ENCODE measurements at places on chromosomes 5 and 9.

DNA sequence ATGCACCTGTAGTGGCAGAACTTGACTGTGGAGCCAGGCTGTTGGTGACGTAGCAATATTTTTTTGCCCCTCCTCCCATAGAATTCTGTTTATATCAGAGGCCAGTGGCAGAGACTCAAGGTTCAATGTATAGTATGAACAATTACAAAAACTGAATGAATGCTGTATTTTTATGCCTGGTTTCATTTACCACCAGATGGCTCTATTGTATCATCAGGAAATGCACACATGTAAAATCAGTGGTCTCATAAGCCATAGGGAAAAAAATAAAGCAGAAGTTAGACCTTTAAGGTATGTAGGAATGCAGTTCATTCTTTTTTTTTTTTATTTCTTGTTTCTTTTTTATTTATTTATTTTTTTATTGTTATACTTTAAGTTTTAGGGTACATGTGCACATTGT lies 43.6 kb downstream of the CCDC192 start:
- DNase-seq, result no peak

GRCh38 chr9:8924562-8924961 lies 1125.0 kb upstream of the DMAC1 start:
- DNase-seq, result no peak

DNA sequence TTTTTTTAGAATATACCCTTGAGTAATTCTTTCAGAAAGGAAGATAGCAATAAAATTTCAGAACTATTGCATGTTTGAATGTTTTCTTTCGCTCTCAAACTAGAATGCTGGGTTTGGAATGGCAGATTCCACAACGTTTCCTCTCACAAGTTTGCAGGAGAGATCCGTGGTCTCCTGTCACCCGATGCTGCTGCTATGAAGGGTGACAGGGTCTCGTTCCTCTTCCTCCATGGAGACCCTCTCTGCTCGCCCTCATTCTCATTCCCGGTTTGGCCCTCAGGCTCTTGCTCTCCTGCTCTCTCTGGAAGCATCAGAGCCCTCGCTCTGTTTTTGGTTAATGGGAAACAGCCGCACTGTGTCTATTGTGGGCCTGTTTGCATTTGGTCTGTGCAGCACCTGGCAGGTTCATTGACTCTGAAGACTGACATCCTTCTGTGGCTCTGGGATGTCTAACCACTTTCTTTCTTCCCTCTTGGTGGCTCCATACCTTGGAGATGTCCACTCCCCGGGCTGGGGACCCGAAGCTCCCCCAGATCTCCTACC lies 12.6 kb upstream of the FAM163B start:
- DNase-seq, result no peak

DNA sequence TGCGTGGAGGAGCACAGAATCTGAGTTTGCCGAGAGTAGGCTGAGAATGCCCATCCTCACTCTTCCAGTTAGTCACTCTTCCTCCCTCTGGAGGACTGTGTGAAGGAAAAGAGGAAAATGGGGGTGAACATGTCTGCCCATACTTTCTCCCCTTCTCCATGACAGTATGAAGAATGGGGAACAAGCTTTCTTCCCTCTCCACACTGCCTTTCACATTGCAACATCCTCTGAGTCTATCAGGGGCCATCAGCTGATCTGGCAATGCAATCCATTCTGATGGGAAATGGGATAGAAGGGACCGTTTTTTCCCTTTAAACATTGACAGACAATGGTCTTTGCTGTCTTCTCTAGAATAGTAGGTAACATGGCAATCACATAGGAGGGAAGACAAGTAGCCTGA lies 56.8 kb downstream of the UGCG start:
- DNase-seq, result no peak

DNA sequence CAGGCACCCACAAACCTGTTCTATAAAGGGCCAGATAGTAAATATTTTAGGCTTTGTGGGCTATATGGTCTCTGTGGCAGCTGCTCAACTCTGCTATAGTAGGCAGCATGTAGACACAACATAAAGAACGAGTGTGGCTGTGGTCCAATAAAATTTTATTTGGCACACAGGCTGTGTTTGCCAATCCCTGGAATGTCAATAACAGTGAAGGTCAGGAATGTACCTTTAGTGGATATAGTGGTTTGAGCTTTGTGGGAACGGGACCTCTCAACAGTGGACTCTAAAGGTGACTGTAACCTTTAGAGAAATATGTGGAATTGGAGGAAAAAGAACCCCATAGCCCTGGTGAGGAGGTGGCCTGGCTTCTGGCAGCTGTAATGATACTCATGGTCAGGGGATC lies 145.2 kb downstream of the MAST4 start:
- no peak for DNase-seq

DNA sequence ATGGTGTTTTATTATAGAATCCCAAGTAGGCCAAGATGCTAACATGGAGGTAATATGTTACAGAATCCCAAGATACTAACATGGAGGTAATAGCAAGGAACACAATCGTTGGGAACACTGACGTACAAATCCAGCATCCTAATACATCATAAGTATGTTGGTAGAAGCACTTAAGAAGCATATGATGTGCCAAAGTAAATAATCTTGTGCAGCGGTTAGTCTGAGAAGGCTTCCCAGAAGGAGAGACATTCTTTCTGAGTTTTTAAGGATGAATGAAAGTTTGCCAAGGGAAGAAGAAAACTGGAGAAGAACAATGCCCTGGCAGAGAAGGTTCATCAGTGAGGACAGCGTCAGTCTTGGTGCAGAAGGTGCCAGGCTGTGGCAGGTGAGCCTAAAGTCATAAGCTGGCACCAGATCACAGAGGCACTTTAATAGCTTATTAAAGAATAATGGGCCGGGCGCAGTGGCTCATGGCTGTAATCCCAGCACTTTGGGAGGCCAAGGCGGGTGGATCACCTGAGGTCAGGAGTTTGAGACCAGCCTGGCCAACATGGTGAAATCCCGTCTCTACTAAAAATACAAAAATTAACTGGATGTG lies 294.5 kb upstream of the PIK3R1 start:
- peak; percentile 12 for DNase-seq

DNA sequence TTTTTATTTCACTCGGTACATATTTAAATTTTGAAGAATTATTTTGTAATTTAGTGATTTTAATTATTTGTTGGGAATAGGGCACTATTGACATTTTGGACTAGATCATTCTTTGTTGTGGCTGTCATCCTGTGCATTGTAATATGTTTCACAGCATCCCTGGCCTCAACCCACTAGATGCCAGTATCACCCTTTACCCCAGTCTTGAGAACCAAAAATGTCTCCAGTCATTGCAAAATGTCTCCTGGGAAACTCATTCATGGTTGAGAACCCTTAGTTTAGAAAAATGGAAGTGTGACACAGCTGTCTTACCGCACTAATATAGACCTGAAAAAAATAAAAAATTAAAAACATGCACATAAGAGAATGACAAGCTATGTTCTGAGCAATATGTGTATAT lies 88.4 kb upstream of the CCDC152 start:
- no peak for DNase-seq

DNA sequence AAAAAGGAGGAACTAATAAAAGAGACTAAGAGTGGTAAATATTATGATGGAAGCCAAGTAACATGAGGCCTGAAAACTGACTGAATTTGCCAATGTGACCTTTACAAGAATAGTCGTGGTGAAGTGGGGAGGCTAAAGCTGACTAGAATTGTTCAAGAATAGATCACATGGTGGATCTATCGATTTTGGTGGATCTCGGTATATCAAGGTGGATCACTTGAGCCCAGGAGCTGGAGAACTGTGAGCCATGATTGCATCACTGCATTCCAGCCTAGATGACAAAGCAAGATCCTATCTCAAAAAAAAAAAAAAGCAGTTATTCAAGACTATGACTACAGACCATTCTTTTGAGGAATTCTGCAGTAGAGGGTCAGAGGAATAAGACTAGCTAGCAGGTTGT lies 15.1 kb downstream of the ERMP1 start:
- no peak for DNase-seq

- DNase-seq, result no peak
Measured at GRCh38 chr9:110208031-110208430, at the start of gene C9orf152. C9orf152 (minus strand) TSS chr9:110208159; CDS start chr9:110207579, 580 bp downstream.

GRCh38 chr9:61669352-61669751 lies 479.5 kb downstream of the SPATA31A7 start:
- no peak for DNase-seq

- DNase-seq, result no peak
Measured at GRCh38 chr5:37490931-37491330, 111.8 kb downstream of the WDR70 start.

DNA sequence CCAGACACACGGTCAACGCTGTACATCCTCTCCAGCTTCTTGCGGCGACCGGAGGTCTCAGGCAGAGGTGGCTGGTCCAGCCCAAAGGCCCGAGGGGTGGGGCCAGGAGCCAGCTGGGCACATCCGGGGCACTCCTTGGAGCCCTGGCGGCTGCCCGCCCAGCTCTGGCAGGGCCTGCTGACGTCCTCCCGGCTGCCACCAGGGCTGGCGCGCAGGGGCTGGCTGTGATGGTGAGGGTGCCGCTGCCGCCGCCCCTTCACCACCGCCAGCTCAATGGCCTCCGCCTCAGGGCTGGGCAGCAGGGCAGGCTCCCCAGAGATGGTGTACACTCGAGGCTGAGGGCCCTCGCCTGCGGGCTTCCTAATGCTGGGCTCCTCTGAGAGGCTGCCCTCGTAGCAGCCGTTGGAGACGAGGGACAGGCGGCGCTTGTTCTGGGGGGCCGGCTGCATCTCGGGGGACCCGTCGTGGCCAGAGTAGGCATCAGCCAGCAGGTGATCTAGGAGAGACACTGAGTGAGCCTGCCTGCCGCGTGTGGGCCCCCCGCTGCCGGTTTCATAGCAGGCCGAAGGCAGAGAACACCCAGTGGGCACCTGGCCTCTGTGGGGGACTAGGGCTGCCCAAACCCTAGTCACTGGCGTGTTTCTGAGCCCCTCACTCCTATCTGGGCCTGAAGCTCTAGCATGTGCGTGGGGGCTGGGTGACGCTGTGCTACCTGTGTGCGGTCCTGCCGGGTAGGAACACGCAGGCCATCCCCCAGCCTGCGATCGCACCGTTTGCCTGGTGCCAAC lies 1.5 kb downstream of the NSMF start:
- no peak for DNase-seq

- DNase-seq, result no peak
Measured at GRCh38 chr9:126330536-126330935, 3.9 kb downstream of the MVB12B start.

GRCh38 chr9:131951905-131952304 lies 127.8 kb downstream of the MED27 start:
- no peak for DNase-seq

DNA sequence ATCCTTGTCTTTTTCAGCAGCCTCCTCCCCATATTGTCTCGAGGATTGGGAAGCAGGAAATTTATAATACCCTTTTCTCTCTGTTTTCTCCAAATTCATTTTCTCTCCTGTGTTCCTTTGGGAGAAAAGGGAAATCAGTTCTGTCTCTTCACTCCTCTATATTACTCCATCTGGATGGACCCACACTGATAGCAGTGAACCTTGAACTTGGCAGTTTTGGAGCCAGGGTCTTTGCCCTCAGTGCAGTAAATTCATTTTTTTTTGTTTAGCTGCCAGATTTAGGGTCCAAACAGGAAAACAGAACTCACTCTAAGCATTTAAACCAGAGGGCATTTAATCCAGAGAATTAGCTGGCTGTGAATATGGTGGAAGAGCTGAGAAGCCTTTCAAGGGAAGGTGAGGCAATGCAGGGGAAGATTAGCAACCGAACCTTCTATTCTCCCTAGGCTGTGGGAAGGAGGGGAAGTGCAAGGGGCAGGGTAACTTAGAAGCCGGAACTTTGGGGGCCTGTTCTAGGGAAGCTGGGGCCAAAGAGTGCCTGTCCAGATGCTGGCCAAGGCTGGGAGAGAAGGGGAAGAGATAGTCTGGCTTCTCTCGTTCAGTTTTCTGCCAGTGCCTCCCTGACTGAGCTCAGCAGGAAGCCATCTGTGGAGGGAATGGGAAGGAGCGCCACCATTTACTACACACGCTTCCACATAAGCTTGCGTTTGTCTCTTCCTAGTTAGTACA lies 16.3 kb upstream of the NPR2 start:
- DNase-seq, result no peak

DNA sequence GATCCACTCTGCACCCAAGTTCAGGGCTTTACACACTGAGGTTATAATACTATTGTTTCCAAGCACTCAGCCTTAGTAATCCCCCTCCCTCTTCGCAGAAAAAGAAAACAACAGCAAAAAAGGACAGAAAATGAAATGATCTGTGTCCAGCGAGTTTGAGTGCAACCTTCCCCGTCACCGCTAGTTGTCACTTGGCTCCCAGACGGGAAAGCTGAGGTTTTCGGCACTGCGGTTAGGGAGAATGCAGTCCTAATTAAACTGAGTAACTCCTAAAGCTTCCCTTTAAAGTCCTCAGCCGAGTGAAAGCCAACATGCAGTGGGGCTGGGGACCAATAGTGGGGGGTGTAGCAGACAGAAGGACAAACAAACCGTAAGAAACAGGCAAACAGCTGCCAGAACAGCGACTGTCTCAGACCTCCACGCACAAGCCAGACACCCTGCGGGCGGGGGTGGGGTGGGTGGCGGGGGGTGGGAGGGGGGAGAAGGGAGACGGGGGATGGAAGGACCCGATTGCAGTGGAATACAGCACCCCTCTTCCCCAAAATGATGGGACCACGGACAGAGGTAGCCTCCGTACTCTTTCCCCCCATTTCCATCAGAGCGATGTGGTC lies 680 bp downstream of the GLRA1 start:
- DNase-seq, result no peak

DNA sequence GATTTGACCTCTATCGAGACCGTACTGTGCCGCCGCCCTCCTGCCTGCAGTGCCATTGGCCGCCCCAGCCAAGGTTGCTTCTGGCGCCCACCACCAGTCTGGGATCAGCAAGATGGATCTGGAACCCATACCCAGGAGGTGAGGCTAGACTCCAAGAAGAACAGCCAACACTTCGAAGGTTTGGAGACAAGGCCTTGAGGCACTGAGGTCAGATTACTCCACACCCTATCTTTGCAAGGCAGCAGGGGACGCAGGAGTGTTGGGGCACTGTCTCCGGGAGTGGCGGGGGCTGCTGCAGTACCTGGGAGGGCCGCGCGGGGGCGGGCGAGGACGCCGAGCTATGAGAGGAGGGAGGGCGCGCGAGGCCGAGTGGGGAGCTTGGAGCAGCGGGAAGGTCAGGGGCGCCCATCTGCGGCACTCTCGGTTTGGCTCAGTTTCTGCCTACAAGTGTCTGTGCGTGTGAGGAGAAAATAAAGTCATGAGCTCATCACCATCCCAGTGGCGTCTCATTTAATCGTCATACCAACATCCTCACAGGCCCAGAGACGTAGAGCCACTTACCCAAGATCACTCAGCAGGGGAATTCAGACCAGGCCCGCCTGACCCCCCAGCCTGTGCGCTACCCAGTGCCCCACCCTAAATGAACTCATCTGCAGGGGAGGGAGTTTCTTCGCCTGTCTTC lies 20.5 kb upstream of the PSD2 start:
- no peak for DNase-seq

GRCh38 chr9:95880021-95880690 lies 4.7 kb downstream of the ERCC6L2 start:
- no peak for DNase-seq

DNA sequence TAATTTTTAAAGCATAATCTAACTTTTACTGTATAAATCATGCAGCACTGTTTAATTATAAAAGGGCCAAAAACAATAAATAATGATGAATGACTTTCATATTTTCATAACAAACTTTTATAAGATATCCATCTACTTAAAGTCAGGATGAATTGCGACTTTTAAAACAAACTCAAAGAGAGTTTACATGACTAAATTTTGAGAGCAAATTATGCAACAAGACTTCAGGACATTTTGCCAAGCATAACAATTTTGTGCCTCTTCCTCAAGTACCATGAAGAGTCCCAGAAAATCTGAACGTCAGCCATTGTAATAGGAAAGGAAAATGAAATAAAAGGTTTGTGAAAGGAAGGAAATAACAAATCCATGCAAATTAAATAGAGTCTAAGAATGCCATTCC lies 24.4 kb downstream of the ERAP1 start:
- no peak for DNase-seq

GRCh38 chr5:11620172-11620571 lies 284.1 kb downstream of the CTNND2 start:
- DNase-seq, result no peak

All from retinal pigment epithelial cell (primary cell).